Effector memory CD4-positive, alpha-beta T cell (primary cell): ENCODE measurements at places on chromosomes 13 and 19.

DNA sequence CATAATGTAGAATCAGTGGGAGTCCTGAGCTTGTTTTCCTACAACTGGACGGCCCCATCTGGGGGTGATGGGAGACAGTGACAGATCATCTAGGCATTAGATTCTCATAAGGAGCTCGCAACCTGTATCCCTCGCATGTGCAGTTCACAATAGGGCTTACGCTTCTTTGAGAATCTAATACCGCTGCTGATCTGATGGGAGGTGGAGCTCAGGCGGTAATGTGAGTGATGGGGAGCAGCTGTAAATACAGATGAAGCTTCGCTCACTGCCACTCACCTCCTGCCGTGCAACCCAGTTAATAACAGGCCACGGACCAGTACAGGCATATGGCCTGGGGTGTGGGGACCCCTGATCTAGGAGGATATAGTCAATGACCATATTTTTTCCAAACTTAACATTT is 38.8 kb downstream of the RCBTB1 start:
- DNase-seq: no peak

- DNase-seq: no peak
Measured at GRCh38 chr13:39588384-39588783, 14.6 kb downstream of the LHFPL6 start.

DNA sequence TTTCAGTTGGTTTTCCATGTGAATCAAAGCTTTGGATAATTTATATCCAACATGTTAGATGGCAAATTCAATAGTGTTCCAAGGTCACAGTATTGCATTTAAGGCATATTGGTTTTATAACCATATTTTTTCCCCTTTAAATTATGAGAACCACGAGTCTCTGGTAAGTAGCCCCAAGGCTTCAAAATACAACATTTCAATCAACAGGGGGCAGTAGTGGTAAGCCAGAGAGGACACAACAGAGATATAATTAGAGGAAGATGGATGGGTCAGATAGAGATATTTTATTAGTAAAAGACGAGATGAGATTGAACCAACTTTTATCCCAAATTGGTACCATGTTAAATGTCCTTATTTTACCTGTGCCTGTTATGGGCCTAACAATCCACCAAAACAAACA is 53.1 kb downstream of the KL start:
- DNase-seq: no peak

DNA sequence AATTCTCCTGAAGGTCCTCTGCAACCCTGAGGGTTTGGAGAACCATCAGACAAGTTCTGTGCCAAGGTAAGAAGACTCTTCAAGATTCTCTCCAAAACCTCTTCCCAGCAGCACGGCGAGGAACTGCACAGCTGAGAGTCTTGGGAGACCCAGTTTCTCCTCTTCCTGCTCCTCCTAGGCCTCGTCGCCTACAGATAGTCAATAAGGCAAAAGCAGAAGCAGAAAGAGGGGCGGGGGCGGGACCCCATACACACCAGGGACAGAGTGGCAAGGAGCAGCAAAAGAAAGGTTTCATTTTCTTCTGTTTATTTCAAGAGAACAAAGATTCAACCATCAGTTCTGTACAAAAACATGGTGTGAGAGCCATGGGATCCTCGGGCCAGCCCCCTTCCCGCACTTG is 9.1 kb downstream of the KDELR1 start:
- no peak for DNase-seq

- DNase-seq: peak; percentile 64
Measured at GRCh38 chr19:8396563-8397203, 6.5 kb downstream of the RAB11B start.

- no peak for DNase-seq
Measured at GRCh38 chr13:93116809-93117208, 109.8 kb upstream of the GPC6 start.

GRCh38 chr13:46173656-46174055 is 8.3 kb downstream of the LCP1 start:
- peak; percentile 28 for DNase-seq

DNA sequence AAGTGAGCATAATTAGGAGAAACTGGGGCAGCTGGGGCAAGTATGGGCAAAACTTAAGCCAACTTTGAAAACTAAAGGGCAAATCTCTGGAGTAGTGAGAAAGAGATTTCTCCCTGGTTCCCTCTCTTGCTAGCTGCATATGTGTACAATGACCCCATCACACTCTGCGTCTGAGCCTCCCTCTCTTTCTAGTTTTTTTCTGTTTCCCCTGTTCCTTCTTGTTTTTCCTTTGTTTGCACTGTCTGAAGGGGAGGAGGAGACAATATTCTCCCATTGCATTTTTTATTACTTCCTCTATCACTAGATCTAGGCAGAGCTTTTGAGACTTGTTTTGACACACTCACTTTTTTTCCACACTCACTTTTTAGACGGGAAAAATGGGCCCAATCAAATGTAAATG is 11.2 kb upstream of the CLDN10 start:
- no peak for DNase-seq

DNA sequence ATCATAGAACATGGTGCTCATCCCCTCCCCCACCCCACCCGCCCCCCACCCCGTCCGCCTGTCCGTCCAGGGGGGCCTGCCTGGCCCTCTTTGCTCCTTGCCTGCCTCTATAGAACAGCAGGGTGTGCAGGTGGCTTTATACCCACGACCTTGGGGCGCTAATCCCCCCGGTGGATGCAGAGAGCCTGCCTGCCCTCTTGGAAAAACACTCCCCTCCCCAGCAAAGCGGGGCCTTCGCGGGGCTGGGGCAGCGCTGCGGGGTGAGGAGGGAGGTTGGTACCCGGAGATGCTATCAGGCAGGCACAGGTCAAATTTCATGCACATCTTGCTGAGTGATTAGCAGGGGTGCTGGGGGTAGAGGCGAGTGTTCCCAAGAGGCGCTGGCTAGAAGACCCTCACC is 21.9 kb downstream of the RFX1 start:
- DNase-seq: no peak

DNA sequence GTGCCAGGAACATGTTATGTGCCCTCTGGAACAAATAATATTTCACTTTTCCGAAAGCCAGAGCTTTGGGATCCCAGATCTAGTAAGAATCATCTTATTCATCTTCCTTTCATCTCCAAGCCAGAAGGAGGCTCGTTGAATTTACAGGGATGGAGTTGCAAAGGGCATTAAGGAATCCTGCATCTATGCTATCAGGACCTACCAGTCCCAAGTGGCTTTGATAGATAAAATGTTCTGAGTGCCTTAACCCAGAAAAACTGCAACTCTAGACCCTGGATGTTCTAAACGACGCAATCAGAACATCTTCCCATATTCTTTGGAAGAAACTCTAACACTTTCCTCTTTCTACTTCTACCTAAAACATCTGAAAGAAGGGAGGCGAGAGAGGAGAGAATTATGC is 9.2 kb upstream of the EDDM13 start:
- no peak for DNase-seq

DNA sequence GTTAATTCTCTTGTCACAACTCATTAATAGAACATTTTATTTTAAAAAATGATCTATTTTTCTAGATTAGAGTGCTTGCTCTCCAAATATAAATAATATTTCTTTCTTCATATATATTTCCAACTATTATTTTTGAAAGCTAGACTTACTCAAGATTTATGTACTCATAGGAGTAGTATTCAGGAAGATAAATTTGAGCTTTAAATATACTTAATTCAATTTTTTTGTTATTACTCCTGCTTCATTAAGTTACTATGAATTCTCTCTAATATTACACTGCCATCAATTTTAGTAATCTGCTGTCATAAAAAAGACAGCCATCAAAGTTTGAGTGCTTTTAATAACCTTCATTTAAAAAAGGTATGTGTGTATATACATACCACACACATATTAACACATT is 161.9 kb upstream of the PCDH9 start:
- DNase-seq: no peak

DNA sequence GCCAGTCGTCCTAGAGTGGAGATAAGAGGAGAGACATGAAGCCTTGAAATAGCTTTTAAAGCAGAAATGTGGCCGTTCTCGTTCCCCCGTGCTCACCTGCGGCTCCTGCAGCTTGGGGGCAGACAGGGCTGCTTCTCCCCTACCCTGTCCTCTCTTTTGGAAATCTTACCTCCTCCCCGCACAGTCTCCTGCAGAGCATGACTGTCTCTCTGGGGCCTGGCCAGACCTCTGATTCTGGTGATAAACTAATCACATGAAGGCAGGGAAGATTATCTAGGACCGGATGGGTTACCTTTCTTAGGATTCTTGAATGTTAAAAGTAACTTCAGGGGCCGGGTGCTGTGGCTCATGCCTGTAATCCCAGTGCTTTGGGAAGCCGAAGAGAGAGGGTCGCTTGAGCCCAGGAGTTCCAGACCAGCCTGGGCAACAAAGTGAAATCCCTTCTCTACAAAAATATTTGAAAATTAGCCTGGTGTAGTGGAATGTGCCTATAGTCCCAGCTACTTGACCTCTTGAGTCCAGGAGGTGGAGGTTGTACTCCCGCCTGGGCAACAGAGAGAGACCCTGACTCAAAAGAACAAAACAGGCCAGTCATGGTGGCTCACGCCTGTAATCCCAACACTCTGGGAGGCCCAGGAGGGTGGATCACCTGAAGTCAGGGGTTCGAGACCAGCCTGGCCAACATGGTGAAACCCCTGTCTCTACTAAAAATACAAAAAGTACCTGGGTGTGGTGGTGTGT is 8.1 kb downstream of the CEBPA start:
- no peak for DNase-seq

- no peak for DNase-seq
Measured at GRCh38 chr19:13909430-13909829, 3.4 kb downstream of the CC2D1A start.

GRCh38 chr13:107716241-107716640 is 499.1 kb downstream of the LIG4 start:
- no peak for DNase-seq

DNA sequence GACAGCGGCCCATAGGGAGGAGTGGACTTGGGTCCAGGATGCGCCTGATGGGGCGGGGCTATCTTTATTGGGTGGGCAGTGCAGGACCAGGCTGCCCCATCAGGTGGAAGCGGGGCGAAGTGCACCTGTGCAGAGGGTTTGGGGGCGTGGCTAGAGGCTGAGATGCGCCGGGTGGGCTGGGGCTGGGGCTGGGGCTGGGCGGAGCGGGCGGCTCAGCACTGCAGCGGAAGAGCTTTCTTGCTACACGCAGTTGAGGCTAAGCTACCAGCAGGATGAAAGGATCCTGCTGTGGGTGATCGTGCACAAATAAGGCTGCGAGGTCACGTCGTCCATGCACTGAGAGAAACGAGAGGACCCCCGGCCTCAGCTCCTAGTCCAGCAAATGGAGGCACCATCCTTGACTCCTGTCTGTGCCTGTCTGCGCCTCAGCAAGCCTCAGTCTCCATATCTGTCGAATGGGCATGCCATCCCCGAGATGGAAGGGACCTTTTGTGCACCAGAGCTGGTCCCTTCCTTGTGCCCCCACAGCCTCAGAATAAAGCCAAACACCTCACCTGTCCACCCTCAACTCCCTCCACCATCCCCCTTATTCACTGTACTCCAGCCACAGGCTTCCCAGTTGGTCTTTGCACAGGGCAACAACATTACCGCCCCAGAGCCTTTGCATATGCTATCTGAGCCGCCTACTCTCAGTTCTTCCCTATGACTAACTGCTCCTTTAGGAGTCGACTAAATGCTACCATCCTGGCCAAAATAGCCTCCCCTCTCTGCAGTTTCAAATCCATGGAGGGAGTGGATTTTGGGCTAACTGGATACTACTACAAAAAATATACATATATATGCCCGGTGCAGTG is 21.0 kb upstream of the HOMER3 start:
- no peak for DNase-seq

GRCh38 chr19:58334691-58335249 is 8.0 kb downstream of the ZSCAN22 start:
- DNase-seq: no peak

DNA sequence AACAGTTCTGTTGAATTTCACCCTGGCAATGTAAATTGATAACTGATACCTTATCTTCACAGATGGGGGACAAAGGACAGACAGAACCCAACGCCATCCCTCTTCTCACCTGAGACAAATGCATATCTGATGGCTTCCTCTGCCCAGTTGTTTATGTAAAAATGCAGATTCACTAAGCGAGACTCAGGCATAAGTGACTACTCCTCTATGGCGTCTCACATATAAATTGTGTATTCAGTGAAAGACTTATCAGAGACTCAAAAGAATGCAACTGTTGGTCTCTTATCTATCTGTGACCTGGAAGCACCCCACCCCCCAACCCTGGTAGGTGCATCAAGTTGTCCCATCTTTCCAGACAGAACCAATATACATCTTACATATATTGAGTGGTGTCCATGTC is 13.3 kb upstream of the CALM3 start:
- DNase-seq: no peak

- no peak for DNase-seq
Measured at GRCh38 chr13:60431108-60431700, 34.2 kb downstream of the TDRD3 start.

DNA sequence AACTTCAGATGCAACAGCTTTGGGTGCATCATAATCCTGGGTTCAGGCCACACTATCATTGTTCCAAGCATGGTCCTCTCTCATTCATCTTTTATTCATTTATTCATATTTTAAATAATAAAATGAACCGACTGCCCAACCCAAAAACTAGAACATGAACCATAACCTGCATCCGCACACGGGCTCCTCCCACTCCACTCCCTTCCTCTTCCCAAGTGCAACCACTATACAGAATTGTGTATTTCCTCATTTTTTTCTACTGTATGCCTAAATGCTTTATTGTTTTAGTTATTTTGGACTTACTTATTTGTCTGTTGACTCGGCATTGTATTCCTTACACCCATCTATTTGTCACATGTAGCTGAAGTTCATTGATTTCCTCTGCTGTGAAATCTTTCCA is 30.7 kb upstream of the POMP start:
- no peak for DNase-seq

DNA sequence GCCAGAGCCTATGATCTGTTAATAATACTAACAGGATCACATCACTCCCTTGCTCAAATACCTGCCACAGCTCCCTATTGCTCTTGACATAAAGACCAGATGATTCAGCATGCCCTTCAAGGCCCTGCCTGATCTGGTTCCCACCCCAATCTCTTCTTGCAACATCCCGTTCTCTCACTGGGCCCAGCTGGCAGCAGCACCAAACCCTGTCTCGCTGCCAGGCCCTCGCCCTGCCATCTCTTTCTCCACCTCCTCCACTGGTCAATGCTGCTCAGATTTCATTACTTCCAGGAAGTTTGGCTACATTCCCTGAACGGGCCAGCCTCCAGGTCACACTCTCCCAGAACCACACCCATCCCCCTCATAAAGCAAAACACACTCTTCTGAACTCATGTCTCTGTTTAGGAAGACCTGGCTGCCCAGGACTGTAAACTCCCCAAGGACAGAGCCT is 8.6 kb upstream of the BCAT2 start:
- DNase-seq: no peak

- no peak for DNase-seq
Measured at GRCh38 chr13:58254943-58255342, 623.4 kb downstream of the PCDH17 start.
